ENCODE measurements at places on chromosomes 1 and 21.

DNA sequence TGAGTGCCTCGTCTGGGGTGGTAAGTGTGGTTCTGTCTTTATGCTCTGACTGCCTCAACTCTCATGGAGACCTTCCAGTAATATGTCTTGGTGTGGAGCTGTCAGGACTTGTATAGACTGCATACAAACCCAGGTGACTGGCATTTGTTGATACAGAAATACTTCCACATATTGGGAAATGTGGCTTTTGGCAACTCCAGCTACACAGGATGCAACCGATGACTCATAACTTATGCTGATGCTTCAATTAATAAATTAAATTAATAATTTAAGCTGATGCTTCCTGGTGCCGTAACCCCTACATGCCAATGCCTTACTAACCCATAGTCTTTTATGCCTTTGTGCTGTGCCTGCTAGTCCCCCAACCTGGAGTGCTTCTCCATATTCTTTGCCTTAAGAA is 72.3 kb upstream of the ARTN start:
- DNase-seq: no peak

- DNase-seq: no peak
These were observed 54.7 kb downstream of the ELK4 start for GRCh38 chr1:205576805-205577761.

GRCh38 chr21:28436286-28436932 is 556.3 kb downstream of the LTN1 start:
- DNase-seq: no peak

DNA sequence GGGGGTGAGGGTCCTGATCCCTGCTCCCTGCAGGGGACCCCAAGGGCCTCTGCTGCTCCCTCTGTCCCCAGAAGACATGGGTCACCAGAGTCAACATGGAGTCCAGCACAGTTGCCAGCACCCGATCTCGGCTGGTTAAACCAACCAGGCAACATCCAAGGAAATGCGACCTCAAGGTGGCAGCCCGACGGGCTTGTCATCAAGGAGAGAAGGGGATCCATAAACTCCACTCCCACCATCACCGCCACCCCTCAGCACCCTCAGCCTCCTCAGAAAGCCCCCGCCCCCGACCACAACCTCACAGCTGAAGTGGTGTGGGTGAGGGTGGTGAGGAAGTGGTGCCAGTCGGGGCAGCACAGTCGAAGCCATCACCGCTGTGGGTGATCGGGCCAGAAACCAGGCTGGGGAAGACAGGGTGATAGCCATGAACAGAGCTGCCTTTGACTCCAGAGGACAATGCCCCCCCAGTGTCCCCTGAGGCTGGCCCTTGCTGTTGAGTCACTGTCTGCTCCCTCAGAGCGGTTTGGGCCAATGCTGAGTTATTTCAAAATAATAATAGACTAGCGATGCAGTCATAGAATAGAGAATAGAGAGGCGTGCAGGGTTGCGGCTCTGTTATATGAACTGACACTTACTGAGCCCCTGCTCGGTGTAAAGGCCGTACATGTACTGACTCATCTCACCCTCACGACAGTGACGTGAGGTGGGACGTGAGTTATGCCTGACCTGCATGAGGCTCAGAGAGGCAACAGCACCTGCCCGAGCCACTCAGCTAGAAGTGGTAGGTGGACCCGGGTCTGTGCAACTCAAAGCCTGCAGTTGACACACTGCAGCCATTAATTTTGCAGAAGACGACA is 88.7 kb upstream of the IFFO2 start:
- no peak for DNase-seq

DNA sequence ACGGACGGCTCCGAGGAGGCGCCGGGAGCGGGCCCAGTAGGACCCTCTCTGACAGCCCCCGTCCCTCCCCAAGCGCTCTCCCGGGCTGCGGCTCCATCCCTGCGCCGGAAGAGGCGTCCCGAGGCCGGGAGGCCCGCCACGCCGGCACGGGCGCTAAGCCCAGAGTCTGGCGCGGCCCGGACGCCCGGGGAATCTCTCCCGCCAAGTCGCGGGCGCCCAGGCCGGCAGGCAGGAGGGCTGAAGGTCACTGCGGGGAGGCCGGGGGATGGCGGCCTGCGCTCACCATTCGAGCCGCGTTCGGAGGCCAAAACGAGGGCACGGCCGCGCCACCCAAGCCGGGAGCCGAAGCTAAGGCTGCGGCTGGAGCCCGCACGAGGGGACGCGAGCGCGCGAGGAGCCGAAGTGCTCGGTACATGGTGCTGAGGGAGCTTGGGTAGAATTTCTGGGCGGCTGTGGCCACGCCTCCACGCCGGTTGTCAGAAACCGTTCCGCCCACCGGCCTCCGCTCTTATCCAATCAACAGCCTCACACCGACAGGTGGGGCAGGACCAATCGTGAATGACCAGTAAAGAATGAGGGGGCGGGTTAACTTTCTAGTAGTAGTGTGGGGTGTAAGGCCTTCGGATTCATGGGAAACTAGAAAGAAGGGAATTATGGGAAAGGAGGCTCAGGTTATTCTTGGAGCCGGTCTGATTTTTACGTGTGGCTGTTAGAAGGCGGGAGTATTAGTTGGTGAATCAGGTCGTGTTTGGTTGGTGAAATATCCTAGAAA is at the start of gene FH:
TSS of gene FH (minus strand) at position 448 of the 772 bp plus-strand sequence. CDS start at position 415, 33 bp downstream.
- DNase-seq: peak; percentile 98

DNA sequence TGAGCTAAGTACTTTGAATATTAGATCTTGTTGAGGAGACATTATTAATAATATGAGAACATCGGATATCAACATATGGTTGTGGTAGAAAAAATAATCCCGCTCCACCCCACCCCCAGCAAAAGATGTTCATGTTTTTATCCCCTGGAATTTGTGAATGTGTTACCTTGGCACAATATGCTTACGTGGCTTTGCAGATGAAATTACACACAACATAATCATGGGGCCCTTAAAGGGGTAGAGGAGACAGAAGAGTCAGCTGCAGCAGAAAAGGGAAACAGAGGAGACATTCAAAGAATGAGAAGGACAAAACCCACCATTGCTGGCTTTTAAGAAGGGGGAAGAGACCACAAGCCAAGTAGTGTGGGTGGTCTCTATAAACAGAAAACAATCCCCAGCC is 104.1 kb downstream of the SEC16B start:
- DNase-seq: no peak

All from NCI-H2107 (cell line).